Dermis microvascular lymphatic vessel endothelial cell (primary cell): ENCODE measurements at places on chromosomes 1 and 21. TPM values are rescaled to one million over a fixed set of nuclear protein-coding genes. Genes with fewer than 3 reads are reported as not detected.

Gene TMEM200B
- 0.13 TPM in 2 replicates for total RNA-seq

Gene RERE
- 46.5 and 69.8 TPM in 2 replicates for total RNA-seq

Gene KLF17
- not detected in 2 replicates for total RNA-seq

Gene BRINP2
- not detected in 2 replicates for total RNA-seq

Gene VSIG8
- total RNA-seq = not detected in 2 replicates

Gene AQP10
- total RNA-seq = not detected in 2 replicates

Gene ANGPTL3
- not detected in 2 replicates for total RNA-seq

Gene WNT9A
- 0.64 and 0.76 TPM in 2 replicates for total RNA-seq

Gene CLDN8
- total RNA-seq = not detected in 2 replicates

Gene DNMT3L
- not detected in 2 replicates for total RNA-seq

Gene CFH
- total RNA-seq = 6.5 and 92.4 TPM in 2 replicates

Gene GCSAML
- total RNA-seq = not detected in 2 replicates

Gene PRRX1
- total RNA-seq = 0.25 and 0.64 TPM in 2 replicates

Gene SEC16B
- 0.39 and 1.1 TPM in 2 replicates for total RNA-seq

Gene NBPF26
- 4.0 and 4.4 TPM in 2 replicates for total RNA-seq
